PC-3 (cell line): ENCODE measurements at places on chromosomes 3 and 15.

DNA sequence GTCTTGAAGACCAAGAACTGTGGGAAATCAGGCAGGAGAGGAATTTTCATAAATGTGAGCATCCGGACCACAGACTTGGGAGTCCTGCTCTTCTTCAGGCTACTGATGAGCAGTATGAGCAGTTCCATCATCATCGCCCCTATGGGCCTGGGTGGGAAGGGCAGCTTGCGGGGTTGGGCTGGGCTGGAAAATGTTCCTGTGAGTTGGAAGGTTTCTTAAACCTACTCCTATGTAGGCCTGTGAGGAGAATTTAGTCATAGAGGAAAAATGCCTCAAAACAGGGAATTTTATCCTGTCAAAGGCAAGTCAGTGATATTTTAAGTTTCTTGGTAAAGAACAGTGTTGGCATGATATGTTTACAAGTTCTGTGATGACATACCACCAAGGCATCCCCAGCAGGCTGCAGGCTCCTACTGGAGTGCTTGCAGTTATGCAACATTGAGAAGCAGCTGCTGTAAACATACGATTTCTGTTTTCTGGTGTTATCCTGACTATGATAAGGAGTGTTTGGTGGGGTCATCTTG is 10.3 kb downstream of the MASP1 start:
- DNase-seq, result no peak

- no peak for DNase-seq
These were observed 152.5 kb downstream of the EDEM1 start for GRCh38 chr3:5339967-5340535.

GRCh38 chr15:101723874-101724674 is at the start of gene TARS3:
Gene TARS3, minus strand, starts transcription at chr15:101724473. Its CDS starts 86 bp downstream, at chr15:101724387.
- peak; percentile 83 for DNase-seq

DNA sequence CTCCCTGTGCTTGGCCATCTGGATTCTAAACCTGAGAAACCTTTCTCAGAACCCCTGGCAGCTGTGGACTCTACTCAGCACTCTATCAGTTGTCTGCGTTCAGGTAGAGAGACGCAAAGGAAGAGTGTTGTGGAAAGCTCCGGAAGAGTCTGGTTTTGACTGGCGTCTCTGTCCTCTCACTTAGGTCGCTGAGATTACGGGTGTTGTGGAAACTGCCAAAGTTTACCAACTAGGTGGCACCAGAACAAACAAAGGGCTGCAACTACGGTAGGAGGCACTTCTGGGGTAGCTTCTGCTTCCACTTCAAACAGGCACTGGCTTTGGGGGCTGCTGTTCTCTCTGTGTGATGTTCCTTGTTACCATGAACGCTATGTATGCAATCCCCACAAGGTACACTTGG is 19.2 kb upstream of the ITPKA start:
- DNase-seq, result no peak

DNA sequence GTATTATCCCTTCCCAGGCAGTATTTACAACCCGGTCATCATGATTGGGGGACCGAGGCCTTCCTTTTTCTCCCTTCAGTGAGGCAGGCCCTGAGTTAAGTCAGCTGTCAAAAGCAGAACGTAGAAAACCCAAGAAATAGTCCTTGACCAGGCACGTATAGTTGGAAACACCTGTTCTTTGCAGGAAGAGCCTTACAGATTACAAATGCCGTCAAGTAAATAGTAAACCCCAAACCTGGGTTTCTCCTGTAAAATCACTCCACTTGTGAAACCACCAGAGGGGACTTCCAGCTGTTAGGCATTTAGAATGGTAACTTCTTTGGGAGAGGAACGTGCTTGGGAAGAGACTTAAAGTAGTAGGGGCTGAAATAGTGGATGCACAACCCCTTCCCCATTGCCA is 1.0 kb upstream of the BTBD1 start:
- DNase-seq, result no peak

- peak; percentile 56 for DNase-seq
These were observed 472.8 kb upstream of the KCNMB2 start for GRCh38 chr3:178063461-178063860.

DNA sequence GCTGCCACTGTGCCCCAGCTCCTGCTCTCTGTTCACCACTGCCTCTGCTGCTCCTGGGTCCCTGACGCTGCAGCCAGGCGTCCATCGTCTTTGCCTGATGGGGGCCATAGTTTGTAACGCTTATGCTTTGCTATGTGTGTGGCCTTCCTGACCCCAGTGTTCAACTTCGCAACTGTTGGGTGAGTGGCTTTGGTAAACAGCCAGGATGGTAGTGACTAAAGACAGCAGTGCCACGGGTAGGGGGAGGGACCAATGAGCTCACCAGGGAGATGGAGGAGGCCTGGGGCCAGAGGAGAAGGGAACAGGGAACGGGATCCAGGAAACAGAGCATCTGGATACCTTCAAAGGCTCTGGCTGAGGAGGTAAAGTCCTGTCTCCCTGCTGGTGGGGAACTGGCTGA is 75.9 kb upstream of the ALDH1L1 start:
- peak; percentile 5 for DNase-seq

DNA sequence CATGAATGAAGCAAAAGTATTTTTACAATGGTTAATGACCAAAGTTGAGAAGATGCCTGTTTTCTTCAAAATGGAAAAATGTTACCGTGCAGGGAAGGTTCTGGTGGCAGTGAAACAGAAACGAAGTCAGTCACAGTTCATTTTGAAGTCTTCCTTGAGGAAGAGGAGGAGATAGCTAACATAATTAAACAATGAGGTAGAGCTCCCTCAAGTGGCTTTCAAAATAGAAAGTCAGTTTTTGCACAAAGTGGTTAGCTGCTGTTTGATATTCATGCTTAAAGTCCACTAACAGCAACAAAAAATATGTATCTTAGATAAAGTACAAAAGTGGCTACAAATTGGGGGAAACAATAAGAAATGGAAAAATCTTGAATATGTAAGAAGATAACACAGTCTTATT is 87.3 kb downstream of the TFG start:
- peak; percentile 61 for DNase-seq

- DNase-seq, result no peak
These were observed 10.3 kb upstream of the RYK start for GRCh38 chr3:134260987-134261386.

DNA sequence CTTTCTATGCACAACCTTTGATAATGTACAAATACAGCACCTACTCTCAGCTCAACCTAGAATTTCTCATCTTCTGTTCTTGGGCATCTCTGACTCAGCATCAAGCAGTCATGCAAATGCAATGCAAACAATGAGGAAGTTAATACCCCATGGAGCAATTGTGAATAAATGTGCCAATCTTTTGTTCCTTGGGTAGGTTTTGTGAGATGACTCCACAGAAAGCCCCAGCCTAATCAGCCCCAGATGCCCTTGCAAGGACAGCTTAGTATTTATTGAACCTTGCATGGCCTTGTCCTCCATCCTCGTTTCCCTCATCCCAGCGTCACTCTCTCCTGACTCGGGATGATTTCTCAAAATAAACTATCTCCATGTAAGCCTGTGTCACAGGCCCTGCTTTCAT is 494.7 kb upstream of the NECTIN3 start:
- DNase-seq, result peak; percentile 95

DNA sequence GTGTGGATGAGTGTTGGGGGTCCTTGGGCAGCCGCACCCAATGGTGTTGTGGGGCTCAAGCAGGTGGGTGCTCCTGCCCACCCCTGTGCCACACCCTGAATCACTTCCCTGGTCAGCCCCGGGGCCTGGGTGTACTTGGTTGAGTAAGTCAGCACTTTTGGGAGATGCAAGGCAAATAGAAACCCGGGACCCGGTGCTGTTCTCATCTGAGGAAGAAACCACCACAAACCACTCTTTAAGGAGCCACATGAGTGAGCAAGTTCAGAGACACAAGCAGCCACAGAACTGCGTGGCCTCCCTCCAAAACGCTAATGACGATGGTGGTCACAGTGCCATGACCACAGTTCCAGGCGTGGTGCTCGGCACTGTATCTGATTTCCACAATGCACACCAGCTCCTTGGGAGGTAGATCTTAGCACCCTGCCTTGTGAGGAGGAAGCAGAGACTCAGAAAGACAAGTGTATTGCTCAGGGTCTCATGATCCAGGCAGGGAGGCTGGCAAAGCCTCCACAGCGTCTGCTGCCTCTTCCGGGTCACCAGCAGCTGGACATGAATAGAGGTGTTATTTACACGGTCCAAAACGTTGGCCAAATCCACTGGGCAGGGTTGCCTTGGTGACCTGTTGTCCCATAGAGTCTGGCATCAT is 118.2 kb upstream of the ALDH1A3 start:
- DNase-seq, result no peak

GRCh38 chr3:120526011-120526870 is 69.9 kb upstream of the NDUFB4 start:
- DNase-seq, result peak; percentile 40

DNA sequence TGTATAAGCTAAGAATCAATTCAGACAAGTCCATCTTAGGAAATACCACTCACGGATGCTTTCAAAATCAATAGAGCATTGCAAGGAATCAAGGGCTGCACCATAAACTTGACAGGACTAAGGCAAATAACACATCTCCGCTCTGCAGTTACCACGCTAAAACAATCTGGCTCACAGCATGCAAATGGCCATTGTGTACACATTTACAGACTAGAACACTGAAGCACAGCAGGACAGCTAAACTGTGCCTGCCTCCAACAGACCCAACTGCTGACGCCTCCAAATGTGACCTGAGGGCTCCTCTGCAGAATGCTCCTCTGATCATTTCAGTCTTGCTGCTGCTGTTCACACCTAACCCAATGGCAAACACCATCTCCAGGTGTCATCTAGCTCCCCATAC is 104.3 kb downstream of the MEX3B start:
- DNase-seq, result no peak

DNA sequence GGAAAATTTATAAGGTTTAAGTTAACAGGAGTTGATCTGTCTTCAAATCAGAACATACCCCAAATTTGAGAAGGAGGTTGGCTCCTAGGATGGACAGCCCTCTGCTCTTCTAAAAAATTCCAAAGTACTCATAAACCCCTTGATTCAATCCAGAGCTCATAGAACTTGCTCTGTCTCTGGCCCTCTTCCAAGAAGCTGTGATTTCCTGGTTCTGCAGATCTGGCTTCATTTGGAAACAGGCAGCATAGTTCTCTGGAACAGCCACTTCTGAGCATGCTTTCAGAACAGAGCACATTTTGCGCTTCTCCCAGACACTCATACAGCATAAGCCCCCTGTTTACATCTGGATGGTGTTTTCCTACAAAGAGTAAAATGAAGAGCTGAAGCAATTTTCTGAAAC is 96.7 kb downstream of the KBTBD8 start:
- no peak for DNase-seq

GRCh38 chr3:51935886-51936755 is 5.6 kb downstream of the RRP9 start:
- no peak for DNase-seq

DNA sequence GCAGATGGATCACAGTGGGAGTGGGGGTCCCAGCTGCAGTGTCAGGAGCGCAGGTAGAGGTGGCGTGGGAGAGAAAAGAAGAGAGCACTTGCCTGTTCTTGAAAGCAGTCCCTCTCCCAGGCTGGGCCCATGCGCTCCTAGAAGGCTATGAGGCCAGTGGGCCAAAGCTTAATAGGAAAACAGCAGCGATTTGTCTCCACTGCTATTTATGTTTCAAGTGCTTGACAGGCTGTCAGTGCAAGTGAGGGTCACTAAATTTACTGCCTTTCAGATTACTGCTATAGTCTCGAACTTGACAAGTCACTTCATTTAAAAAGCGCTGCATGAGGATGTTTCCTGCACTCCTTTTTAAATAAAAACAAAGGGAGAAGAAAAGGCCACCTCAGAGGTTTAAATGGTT is 239.5 kb downstream of the GAP43 start:
- no peak for DNase-seq

- no peak for DNase-seq
These were observed 60.2 kb downstream of the FBLN2 start for GRCh38 chr3:13608969-13609725.

- DNase-seq, result no peak
These were observed 96.1 kb downstream of the KBTBD8 start for GRCh38 chr3:67094167-67094566.
